ENCODE measurements at places on chromosomes 4 and X.

DNA sequence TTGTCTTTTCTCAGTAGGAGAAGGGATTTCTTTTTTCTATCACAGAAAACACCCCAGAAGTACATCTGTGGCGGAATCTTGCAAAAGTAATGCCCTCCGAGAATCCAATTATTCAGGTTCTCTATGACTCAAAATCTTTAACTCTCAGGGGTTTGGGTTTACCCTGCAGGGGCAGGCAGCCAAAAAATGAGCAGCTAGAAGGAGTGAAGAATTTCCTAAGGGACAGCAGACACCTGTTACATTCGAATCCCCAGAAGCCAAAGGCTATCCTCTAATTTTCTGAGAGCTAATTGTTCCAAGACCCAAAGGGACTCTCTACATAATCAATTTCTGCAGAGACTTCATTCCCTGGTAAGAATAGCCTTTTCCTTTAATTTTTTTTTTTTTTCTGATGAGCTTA, 27.5 kb upstream of the CBR4 start:
- DNase-seq, result no peak

DNA sequence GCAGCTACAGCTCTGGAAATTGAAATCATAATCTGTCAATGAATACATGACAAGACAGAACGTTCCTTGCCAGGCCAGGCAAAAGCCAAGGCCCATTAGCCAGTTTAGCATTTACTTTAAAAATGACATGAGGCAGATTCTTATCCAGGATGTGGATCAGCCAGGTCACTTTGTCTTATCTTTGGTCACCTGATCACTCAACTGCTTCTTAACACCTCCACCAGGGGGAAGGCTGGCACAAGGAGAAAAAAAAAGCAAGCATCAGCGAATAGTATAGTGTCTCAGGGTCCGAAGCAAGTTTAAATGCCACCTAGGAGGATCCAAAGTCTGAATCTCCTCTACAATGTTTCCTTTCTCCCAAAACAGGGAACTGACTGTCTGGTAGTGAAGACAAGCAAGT, 18.8 kb downstream of the ATP1B4 start:
- DNase-seq, result peak; percentile 1

DNA sequence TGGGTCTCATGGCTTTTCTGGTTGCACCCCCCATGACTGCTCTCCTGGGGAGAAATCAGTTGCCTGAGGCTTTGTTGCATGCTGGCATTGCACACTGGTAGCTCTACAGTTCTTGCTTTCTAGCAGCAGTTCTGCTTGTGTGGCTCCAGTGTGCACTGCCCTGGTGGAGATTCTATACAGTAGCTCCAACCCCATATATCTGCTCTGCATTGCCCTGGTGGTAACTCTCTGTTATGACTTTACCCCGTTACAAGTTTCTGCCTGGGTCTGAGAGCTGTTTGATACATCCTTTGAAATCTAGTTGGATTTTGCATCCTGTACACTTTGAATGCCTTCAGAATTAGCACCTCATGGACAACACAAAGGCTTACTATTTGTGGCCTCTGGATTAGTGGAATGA, 241.4 kb upstream of the EPHA5 start:
- DNase-seq, result no peak

DNA sequence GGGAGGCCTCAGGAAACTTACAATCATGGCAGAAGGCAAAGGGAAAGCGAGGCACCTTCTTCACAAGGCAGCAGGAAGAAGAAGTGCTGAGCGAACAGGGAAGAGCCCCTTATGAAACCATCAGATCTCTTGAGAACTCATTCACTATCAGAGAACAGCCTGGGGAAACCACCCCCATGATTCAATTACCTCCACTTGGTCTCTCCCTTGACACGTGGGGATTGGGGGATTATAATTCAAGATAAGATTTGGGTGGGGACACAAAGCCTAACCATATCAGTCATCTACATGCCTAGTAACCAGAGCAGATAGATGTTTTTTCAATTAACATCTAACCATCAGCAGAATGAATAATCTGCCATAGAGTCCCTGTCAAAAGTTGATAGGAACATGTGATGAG, 30.4 kb downstream of the FAM13A start:
- DNase-seq, result no peak

GRCh38 chr4:165016971-165017370, 14.8 kb upstream of the TRIM60 start:
- no peak for DNase-seq

- peak; percentile 62 for DNase-seq
Observed at GRCh38 chr4:25180524-25181131, 20.4 kb upstream of the SEPSECS start.
